Inflammatory macrophage treated with lipopolysaccharide for 4 hours (primary cell): ENCODE measurements at places on chromosomes 6 and 20.

GRCh38 chr6:129446272-129447197 lies 263.4 kb downstream of the ARHGAP18 start:
- DNase-seq = no peak

GRCh38 chr6:125790358-125791150 lies at the start of gene NCOA7:
Gene NCOA7, plus strand, starts transcription at chr6:125790960. Its CDS starts 24,395 bp downstream, at chr6:125815355.
- peak; percentile 79 for DNase-seq

DNA sequence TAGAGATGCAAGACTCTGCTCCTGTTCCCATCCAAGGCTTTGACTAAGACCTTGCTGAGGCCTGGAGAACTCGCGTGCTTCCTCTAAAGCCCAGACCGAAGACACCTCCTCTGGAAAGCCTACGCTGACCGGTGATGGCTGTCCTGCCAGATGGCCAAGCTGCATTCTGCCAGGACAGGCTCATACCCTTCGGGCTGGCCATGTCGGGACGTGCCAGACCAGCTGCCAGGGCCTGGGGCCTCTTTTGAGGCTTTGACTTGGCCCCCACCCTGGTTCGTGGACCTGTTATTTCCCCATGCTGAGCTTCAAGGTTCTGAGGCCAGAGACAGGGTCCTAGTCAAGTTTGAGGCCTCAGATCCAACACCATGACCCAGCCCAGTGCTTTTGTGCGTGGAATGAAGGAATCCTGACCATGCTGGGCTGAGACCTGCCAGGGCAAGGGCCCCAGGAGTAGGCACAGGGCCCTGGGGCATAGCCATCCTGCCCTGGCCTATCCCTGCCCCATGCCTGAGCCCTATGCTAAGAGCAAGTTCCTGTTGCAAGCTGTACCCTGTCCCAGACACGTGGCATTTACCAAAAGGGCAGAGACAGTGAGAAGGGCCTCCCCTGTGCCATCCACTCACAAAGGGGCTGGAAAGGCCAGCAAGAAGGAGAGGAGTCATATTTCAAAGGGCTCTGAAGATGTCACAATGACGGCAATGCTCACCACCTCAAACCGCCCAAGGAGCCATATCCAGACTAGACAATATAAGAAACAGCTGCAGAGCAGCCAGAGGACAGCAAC lies 42.8 kb downstream of the MRPL14 start:
- no peak for DNase-seq

- DNase-seq = no peak
Observed at GRCh38 chr6:75922226-75922625, 150.2 kb downstream of the IMPG1 start.

- DNase-seq = no peak
Observed at GRCh38 chr6:160173806-160174527, 52.4 kb downstream of the SLC22A1 start.

DNA sequence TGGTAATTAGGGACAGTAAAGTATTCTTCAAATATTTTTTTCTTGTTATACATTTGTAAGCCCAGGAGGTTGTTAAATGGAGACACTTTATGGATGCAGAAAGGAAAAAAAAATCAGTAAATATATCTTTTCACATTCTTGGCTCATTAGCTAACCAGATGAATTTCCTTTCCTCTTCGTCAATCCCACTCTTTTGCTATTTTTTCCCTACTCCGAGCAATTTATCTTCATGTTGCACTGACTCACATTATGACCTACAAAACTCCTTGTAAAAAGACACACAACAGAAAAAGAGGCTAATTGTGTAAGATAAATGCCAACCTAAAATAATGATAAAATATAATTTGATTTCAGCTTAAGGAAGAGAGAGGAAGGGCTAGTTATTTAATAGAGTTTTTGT lies 472.9 kb upstream of the ZNF337 start:
- no peak for DNase-seq

DNA sequence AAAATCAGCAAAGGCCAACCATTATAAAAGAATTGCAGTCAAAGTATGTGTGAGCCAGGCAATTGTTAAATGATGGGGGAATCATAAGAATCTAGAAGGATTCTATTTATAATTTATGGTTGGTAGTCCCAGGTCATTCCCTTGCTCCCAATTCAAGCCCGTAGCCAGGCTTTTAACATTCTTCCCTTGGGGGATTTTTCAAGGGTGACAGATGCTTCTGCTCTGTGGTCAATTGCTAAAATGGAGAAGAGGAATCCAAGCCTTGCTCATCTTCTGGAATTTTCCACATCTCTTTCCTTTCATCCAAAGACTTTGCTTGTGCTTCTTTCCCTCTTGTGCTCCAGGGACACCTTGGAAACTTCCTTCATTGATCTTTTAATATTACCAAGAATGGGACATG lies 18.0 kb upstream of the BCAS1 start:
- DNase-seq = no peak

DNA sequence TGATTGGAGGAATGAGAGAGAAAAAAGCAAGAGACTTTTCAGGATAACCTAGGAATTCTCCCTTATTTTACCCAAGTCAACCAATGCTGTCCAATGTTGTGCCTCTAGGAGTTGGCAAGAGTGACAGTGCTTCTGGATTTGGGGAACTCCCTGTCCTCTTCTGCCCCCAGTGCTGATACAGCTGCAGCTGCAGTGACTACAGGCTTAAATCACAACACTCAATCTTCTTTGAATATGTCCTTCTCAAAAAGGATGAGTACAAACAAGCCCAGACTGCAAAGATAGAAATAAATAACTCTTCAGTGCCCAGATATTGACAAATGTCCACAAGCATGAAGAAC lies 141.0 kb upstream of the COL21A1 start:
- no peak for DNase-seq

DNA sequence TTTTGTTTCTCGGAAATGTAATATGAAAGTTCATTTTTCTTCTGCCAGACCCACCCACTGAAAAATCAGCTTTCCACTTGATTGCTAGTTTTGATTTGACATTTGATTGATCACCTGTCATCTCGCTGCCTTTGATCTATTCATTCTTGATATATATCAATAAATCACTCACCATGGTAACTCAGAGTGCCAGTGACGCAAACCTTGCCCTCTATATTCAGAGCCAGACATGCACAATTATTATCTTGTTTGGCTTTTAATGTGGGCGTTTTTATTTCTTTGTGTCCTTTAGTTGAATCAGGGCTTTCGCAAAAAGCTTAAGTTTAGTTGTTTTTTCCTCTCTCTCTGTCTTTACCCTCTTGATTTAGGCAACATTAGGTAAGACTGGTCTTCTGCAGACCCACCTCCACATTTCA lies 2.0 kb downstream of the TSHZ2 start:
- DNase-seq = no peak

GRCh38 chr20:5216663-5217062 lies 89.9 kb downstream of the CDS2 start:
- DNase-seq = no peak

- no peak for DNase-seq
Observed at GRCh38 chr20:49571553-49571835, 3.6 kb upstream of the PTGIS start.

DNA sequence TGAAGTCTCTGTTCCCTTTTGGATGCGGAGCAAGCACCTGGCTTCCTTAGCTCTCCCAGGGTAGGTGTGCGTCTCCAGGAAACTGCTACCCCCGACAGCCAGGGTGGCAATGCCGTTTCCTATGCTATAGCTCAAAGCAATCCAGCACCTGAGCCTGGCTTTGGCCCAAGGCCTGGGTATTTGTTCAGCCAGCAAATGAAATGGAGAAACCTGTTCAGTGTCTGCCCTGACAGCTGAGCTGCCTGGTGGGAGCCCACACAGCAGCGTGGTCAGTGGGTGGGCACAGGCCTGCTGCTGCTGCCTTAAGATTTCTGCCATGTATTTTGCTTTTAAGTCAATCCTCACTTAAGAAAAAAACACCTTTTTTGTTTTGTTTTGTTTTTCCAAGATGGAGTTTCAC lies 13.7 kb downstream of the SPATA2 start:
- DNase-seq = no peak

GRCh38 chr6:20757761-20758160 lies 223.5 kb downstream of the CDKAL1 start:
- DNase-seq = no peak

GRCh38 chr6:161105408-161105807 lies 113.8 kb downstream of the MAP3K4 start:
- no peak for DNase-seq

GRCh38 chr6:158467923-158468322 lies 92.0 kb upstream of the TMEM181 start:
- no peak for DNase-seq

GRCh38 chr20:32135983-32136515 lies 26.5 kb downstream of the TM9SF4 start:
- DNase-seq = no peak
